ENCODE measurements at places on chromosomes 1 and 21.
A peak's percentile ranks its signal among the peaks of the same experiment; 100 is the strongest.

GRCh38 chr1:182761396-182762395 is 27.9 kb upstream of the NPL start:
- DNase-seq, result no peak

DNA sequence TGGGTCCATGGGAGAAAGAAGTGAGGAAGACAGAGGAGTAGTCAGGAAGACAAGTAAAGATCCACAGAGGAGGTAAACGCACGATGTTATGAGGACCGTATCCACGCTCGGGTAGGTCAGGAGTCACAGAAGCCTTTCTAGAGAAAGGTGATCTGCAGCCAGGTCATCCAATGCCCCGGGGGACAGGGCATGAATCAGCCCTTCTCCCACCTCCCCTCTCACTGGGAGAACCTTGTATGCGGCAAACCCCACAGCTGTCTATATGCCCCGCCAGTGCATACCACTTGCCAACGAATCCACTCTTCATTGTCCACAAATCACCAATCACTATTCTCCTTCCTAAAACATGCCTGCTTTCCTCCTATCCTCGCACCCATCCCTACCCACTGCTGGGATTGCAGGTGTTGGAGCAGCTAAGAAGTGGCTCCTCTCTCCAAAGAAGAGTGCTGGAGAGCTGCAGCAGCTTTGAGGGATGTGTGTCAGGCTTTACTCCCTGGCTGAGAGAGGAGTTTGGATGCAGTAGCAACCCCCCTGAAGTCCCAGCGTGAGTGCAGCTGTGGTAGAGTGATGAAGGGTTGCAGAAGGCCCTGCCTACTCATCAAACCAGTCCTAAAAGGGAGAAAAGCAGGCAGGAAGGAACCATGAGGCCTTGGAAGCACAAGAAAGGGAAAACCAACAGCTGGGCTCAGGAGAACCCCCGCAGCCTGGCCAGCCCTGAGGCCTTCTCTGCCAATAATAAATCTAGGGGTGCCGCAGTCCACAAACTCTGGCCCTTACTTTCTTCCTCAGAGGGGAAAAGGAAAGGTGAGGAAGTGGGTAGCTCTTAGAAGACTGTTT is 102.2 kb upstream of the GADD45A start:
- no peak for DNase-seq

- DNase-seq, result no peak
Observed at GRCh38 chr1:31414980-31415370, 2.0 kb downstream of the SERINC2 start.

GRCh38 chr1:91099746-91100621 is 78.1 kb upstream of the ZNF644 start:
- no peak for DNase-seq

GRCh38 chr21:29193901-29194300 is 63.5 kb downstream of the MAP3K7CL start:
- no peak for DNase-seq

- no peak for DNase-seq
Observed at GRCh38 chr21:36692835-36693488, 6.0 kb upstream of the SIM2 start.

GRCh38 chr1:42957880-42958487 is 684 bp downstream of the SLC2A1 start:
- DNase-seq, result peak; percentile 46

- peak; percentile 84 for DNase-seq
Observed at GRCh38 chr1:62796221-62796620, 12.3 kb downstream of the ATG4C start.

- DNase-seq, result no peak
Observed at GRCh38 chr1:228830185-228830953, 95.1 kb downstream of the RHOU start.

- DNase-seq, result peak; percentile 4
Observed at GRCh38 chr1:176157995-176158394, 49.1 kb downstream of the COP1 start.

- no peak for DNase-seq
Observed at GRCh38 chr1:172976222-172977041, 74.3 kb downstream of the TNFSF18 start.

DNA sequence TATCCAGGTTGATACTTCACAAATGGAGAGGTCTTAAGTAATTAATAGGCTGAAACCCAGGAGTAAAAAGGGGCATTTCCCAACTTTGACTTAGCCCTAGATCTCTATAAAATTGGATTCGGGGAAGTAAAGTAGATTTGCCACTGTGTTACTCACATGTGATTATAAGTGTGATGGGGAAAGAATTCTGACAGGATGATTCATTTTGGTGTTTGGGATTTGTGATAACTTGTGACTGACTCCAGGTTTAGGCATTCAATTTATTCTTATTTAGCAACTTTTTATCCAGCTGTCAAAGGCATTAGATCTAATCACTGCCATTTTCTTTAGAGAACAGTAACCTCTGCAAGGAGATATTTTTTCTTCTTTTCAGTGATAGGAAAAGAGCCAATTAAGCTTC is 175.5 kb downstream of the ASTN1 start:
- DNase-seq, result no peak

DNA sequence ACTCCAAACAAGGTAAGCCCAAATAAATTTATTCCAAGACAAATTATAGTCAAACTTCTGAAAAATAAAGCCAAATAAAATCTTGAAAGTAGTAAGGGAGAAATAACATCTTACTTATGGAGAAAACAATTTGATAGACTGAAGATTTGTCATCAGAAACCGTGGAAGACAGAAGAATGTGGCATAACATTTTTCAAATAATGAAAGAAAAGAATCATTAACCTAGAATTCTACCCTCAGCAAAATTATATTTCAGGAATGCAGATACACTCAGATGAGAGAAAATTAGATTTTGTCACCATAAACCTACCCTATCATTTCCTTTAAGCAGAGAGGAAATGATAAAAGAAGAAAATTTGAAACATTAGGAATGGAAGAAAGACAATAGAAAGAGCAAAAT is 27.3 kb upstream of the PADI1 start:
- no peak for DNase-seq

- DNase-seq, result no peak
Observed at GRCh38 chr1:83103341-83103740, 895.6 kb downstream of the TTLL7 start.

GRCh38 chr21:35843911-35844667 is 216.2 kb downstream of the SETD4 start:
- DNase-seq, result no peak

GRCh38 chr1:152995842-152996241 is 5.7 kb upstream of the SPRR3 start:
- DNase-seq, result no peak

- peak; percentile 79 for DNase-seq
Observed at GRCh38 chr1:151653397-151653796, 41.5 kb downstream of the SNX27 start.

- no peak for DNase-seq
Observed at GRCh38 chr1:208180421-208180820, 63.8 kb downstream of the PLXNA2 start.

DNA sequence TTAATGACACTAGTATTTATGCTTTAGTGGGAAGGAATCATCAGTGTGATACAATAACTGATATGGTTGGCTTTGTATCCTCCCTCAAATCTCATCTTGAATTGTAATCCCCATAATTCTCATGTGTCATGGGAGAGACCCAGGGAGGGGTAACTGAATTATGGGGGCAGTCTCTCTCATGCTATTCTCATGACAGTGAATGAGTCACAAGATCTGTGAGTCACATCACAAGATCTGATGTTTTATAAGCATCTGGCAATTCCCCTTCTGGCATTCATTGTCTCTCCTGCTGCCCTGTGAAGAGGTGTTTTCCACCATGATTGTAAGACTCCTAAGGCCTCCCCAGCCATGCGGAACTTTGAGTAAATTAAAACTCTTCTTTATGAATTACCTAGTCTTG is 1760.3 kb downstream of the NCAM2 start:
- DNase-seq, result no peak

DNA sequence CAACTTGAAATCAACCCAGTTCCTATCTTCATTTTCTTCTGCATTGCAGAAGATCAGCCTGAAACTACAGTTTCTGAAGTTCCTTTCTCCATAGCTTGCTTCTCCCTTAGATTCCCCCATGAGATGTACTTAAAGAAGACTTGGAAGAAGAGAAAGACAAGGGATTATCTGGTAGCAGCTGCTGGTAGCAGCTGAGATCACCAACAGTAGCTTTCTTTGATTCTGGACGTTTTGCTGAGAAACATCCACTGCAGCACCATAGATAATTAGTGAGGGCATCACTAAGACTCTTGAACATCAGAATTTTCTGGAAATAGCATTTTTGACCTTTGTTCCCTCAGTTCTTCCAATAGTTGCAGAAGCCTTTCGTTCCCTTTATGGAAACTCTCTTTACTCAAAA is 465 bp upstream of the CFHR3 start:
- no peak for DNase-seq

- no peak for DNase-seq
Observed at GRCh38 chr21:25908495-25908894, 173.7 kb downstream of the GABPA start.

DNA sequence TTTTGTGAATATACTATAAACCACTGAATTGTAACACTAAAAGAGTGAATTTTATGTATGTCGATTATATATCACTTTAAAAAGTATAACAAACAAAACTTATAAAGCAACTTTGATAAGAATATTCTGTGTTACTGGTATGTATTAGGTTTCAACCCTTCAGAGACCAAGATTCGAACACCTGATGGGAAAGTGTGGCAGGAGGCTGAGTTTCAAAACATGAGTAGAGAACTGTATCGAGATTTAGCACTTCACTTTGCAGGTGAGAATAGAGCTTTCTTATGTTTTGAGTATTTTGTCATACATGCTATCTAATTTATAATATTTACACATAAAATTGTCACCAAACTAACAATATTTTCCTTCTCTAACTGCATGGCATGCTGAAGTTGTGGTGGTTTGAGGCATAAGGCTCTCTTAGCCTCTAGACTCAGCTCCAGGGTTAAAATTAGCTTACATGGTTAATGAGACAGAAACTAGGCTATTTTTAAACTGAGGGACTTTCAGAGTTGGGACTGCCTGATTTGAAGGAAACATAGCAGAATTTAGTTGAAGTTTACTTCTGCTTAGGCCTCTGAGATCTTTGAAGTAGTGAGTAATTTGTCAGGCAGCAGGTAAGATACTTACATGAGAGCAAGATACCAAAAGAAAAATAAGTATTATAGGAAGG is 48.6 kb downstream of the CEP350 start:
- DNase-seq, result no peak

- no peak for DNase-seq
Observed at GRCh38 chr1:247468481-247469140, 10.7 kb upstream of the OR2B11 start.

DNA sequence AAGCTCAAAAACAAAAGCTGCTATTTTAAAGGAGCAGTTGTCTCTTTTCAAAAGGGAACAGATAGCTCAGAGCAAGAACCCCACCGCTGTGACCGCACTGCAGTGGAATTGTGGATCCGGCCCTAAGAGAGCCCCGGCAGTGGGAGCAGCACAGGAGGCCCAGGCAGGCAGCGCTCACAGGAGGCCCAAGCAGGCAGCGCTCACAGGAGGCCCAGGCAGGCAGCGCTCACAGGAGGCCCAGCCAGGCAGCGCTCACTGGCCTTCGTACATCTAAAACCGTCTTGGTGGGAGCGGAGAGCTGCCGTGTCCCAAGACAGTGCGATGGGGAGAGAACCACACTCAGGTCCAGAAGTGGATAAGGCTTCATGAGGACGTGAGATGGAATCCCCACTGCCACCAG is 4.0 kb downstream of the TFF3 start:
- no peak for DNase-seq

- DNase-seq, result no peak
Observed at GRCh38 chr21:27804515-27804914, 837.6 kb upstream of the ADAMTS5 start.

DNA sequence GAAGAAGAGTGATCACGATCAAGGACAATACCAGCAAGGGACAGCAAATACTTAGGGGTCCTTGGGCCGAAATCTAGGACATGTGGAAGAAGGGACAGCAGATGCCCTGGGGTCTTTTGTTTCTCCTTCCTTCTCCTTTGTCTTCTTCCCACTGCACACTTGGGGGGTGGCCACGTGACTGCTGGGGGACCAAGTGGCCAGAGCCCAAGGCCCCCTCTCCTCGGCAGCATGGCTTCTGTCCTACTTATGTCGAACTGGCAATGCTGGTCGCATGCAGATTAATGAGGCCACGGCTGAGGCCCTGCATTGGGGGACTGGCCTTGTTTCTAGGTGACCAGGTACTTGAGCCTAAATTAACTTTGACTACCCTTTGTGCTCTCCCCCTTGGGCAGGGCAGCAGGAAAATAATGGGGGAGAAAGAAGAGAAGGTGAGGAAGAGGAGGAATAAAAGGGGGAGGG is 83.0 kb downstream of the GRIK3 start:
- DNase-seq, result no peak

GRCh38 chr1:33433509-33434362 is 2.8 kb upstream of the PHC2 start:
- DNase-seq, result peak; percentile 95

- DNase-seq, result peak; percentile 61
Observed at GRCh38 chr1:160834945-160835565, 27.6 kb downstream of the CD244 start.

- DNase-seq, result no peak
Observed at GRCh38 chr1:181257117-181257516, 168.6 kb downstream of the IER5 start.

DNA sequence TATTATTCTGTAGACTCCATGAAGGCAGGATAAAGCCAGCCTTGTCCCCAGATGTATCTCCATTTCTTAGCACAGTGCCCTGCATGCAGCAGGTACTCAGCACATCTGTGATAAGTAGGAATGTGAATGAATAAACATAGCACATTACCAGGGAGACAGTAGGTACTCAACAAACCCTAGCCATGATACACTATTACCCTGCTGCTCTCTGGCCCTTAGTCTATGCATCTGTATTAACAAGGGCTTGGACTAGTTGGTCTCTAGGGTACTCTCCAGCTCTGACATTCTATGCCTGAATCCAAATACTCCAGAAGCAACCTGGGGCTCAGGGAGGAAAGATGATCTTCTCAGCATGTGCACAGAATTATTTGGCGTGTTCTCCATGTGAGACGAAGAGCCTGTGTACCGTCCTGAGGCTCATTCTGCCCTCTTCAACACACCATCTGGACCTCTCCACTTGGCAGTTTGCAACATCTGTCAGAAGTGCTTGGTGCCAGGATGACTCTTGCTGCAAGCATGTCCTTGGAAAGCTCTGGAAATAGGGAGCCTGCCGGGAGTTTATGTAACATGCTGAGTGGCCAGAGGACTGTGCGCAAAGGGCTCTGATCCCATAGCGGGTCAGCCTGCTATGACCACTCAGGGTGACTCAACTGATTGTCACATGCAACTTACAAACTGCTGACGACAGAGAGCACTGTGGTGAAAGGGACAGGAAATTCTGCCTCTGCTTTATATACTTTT is 228.2 kb upstream of the USP24 start:
- no peak for DNase-seq

GRCh38 chr21:45748593-45748992 is 105.1 kb downstream of the PCBP3 start:
- no peak for DNase-seq

DNA sequence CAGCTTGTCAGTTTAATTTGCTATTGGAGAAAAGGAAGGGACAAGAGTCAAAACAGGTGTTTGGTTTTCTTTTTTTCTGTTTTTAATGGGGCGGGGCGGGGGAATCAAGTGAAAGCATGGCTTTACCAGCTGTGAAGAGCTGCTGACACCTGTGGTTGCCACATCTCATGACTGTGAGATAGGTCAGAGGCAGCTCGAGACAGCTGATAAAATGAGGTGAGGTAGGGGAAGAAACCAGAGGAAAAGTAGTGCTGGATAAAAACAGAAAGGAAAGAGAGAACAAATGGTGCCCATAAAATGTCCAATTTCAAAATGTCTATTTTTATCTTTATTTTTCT is 272.3 kb downstream of the NEGR1 start:
- DNase-seq, result no peak

- DNase-seq, result no peak
Observed at GRCh38 chr1:63981408-63981773, 207.6 kb downstream of the ROR1 start.

Measured in Kasumi-1 (cell line).